ENCODE measurements at places on chromosomes 1 and 21.

GRCh38 chr1:7250176-7250575, 464.9 kb downstream of the CAMTA1 start:
- DNase-seq: no peak

DNA sequence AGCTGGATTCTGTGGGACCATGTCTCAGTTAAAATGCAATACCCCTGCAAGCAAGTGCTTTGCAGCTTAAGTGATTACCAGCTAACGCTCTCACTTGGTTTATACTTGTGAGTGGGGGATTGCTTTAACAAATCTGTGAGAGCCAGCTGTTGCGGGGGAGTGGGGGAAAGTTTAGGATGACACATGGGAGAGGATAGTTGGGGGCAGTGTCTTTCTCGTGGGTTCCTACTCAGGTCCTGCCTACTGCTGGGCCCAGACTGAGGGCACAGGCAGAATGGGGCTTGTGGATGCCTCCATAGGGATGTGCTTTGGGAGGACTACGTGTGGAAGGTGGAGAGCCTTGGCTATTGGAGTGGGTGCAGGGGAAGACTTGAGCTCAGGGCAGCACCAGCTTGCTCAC, 60.1 kb downstream of the ELK4 start:
- no peak for DNase-seq

DNA sequence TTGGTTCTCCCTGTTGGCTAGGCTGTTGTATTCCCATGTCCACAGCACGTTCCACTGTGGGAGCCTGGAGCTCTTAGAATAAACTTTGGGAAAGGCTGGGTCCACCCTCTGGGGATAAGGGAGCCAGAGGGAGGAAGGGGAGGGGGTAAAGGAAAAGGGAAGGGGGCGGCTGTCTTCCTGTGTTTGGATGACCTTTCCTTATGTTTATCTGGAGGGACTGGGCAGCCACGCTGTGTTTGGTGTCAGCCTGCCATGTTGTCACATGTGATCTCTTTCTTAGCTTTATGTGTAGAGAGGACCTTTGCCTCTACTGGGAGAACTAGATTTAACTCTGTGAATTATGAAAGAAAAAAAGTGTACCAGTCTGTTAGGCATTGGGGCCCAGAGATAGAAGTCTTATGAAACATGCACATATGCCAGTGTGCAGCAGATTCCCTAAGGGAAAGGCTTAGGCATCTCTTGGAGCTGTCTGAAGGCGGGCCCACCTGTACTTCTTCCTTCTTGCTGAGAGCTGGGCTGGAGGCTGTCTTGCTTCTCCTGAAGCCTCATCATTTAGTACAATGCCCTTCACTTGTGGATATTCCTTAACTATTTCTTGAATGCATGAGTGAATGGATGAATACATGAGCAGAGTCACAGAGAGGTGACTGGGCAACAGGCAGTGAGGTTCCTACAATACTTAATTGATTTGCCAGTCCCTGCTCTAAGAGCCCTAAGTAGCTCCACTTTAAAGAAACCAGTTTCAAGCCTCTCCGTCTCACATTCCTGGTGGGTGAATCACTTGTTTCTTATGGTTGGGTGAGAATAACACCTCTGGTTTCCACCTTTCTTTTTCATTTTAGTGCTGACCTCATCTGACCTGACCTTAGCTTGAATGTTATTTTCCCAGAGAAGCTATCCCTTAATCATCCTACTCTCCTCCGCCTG, 62.5 kb upstream of the ARHGAP29 start:
- peak; percentile 59 for DNase-seq

DNA sequence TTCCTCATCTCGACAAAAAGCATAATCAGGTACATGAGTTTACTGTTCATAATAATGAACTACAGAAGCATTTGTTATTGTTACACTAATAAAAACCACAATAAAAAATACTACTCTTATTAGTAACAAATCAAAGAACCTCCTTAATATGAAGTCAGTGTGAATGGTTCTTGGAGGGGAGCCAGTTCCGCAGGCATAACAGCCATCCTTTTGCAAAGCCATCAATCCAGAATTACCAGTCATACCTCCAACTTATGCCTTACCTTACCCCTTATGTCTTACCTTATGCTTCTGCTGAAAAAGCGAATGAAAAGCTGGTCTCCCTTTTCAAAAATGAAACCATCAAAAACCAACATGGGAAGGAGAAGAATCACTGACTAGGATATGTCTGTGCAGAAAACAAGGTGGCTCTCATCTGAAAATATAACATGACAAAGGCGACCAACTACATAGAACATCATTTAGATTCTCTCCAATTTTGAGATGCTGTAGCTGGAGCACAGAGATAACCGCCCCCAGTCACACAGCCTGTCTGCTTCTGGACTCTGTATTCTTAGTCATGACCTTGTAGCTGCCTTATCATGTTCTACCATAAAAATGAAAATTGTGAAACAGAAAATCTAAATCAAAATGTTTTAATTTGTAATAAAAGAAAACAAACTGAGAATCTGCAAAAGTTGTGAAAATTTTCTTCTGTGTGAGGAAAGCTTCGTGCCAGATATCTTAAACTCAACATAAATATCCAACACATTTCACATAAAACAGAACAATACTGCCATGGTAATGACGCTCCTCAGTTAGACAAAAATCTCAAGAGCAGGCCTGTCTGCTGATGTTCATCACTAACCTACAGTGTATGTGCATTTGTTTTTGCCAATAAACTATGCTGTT, 438.2 kb downstream of the SMYD3 start:
- DNase-seq: no peak

- DNase-seq: no peak
Observed at GRCh38 chr1:236334893-236335545, 53.3 kb upstream of the ERO1B start.

GRCh38 chr1:205766570-205766969, 8.7 kb downstream of the RAB29 start:
- DNase-seq: no peak

GRCh38 chr1:101463195-101463594, 226.4 kb downstream of the S1PR1 start:
- DNase-seq: peak; percentile 6

- peak; percentile 28 for DNase-seq
Observed at GRCh38 chr1:22710701-22711049, at the start of gene EPHB2. Gene EPHB2, plus strand, starts transcription at chr1:22710839. Its CDS starts 144 bp downstream, at chr1:22710983.

DNA sequence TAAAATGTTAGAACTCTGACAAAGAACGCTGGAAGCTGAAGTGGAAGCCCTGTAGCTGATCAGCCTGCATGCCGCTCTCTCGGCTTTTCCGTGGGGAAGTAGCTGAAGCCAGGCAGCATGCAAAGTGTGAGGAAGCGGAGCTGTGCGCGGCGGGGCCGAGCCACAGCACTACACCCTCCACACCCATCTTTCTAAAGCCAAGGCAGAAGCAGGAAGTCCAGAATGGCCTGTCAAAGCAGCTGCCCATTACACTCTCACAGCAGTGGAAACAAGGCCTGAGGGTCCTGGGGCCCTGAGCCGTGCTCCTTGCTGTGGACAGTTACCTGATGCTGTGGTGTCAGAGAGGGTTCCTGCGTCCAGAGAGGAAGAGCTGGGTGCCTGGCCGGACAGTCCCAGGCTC, 69.6 kb downstream of the UBR4 start:
- no peak for DNase-seq

GRCh38 chr1:43352351-43352705, 6.5 kb upstream of the CDC20 start:
- no peak for DNase-seq

- no peak for DNase-seq
Observed at GRCh38 chr1:5910666-5911065, 81.6 kb downstream of the NPHP4 start.

DNA sequence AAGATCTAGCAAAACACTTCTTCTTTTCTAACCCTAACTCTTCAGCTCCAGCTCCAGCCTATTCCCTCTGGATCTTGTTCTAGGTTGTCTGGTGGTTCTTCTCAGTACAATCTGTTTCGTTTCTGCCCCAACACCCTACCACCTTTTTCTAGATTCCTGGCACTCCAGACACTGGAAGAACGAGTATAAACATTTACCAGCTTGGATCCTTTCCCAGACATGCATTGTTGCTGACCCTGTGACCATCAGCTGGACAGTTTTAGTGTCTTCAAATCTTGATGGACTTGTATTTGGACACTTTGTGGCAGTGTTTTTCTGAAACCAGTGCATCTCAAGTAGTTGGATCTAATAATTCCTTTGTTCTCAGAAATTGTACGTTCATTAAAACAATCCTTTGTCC, 30.6 kb upstream of the CACNA1E start:
- DNase-seq: no peak

DNA sequence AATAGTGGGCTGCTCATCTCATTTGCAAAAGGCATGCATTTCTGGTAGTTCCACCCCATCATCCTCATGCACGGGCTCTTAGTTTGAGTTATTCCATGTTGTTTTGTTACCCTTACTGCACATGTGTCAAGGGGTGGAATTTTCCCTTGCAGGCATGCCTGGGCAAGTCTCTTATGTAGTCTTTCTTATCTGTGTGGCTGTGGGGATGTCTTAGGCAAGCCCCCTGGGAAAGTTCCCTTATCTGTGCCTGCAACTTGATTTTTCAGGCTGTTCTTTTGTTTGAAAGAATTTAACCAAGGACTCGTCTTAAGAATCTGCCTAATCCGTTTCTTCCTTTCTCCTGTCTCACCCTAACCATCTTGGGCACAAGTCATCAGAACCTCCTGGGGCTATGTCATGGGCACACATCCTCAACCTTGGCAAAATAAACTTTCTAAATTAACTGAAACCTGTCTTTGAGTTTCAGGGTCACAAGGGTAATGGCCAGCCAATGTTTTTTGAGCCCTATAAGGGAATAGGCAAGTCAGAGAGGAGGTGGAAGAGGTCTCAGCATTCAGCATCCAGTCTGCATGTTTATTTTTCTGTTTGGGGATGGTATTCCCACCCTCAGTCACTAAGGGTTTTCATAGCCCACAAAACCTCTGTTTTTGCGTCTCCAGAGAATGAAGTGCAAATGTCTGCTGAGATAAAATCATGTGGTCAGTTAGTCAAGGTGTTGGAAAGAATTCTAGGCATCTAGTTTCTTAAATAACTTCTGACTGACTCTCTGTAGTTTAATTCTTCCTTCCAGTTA, 579.7 kb downstream of the PLA2G4A start:
- DNase-seq: peak; percentile 25

GRCh38 chr21:15159382-15160020, 94.7 kb upstream of the NRIP1 start:
- no peak for DNase-seq

GRCh38 chr1:25615172-25615541, 1.4 kb upstream of the MAN1C1 start:
- DNase-seq: peak; percentile 25

- DNase-seq: no peak
Observed at GRCh38 chr1:172342584-172343239, 77.8 kb upstream of the C1orf105 start.

DNA sequence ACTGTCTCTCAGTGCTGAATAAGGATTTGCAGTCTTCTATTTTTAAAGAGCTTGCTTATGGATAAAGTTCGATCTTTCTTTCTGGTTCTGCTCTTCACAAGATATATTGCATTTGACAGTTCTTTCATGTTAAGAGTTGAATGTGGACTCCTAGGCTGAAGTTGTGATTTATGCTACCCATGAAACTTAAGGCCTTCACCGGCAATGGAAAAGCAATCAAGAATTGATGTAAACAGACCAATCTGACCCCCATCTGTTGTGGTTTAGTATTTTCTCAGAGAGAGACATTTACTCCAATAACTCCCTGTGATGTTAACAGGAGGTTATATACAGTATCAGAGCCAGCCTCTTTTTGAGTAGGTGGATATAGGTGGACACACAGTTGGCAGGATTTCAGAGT, 165.8 kb downstream of the PAPPA2 start:
- DNase-seq: no peak

DNA sequence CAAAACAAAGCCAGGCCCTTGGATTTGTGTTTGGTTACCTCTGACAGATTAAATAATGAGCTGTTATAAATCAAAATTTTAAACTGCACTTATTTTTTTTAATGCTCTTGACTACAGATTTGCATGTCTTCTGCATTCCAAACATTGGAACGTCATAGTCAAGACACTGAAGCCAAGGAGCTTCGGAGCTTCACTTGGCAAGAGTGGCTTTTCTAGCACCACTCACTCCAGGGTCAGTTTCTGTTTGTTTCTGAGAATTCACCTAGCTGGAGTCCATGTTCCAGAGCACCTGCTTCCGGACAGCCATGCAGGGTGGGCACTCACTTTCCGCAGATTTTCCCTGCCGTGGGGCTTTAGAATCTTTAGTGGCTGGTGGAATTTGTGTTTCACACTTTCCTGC, 202.9 kb downstream of the ZP4 start:
- DNase-seq: no peak

GRCh38 chr21:22438428-22439086, 1440.3 kb downstream of the NCAM2 start:
- no peak for DNase-seq

GRCh38 chr1:58062635-58063034, 483.9 kb downstream of the OMA1 start:
- peak; percentile 25 for DNase-seq

GRCh38 chr21:28325618-28326017, 667.1 kb downstream of the LTN1 start:
- DNase-seq: no peak

GRCh38 chr1:150493175-150493574, 6.0 kb downstream of the TARS2 start:
- no peak for DNase-seq

DNA sequence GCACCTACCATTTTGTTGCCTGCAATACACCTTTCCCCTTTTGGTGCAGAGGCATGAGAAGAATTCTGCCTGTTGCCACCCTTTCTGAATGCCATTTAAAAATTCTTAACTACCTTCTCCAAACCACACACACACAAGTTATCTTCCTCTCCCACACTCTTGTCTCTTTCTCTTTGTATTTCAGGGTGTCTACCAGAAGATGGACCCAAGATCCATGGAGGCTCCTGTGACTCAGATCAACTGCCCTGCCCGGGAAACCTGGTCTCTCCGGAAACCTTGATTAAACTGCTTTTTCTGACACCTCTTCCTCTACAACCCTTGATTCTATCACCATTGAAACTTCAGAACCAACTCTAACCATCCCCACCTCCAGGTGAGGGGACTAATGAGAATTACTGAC, 2.4 kb upstream of the TARS2 start:
- DNase-seq: peak; percentile 42

GRCh38 chr1:9340172-9340854, 47.6 kb downstream of the SPSB1 start:
- peak; percentile 22 for DNase-seq

GRCh38 chr1:240058049-240058448, 33.6 kb upstream of the FMN2 start:
- DNase-seq: no peak

GRCh38 chr1:97630948-97631347, 289.9 kb downstream of the DPYD start:
- DNase-seq: no peak

- DNase-seq: no peak
Observed at GRCh38 chr1:234478152-234478480, 863 bp downstream of the TARBP1 start.

DNA sequence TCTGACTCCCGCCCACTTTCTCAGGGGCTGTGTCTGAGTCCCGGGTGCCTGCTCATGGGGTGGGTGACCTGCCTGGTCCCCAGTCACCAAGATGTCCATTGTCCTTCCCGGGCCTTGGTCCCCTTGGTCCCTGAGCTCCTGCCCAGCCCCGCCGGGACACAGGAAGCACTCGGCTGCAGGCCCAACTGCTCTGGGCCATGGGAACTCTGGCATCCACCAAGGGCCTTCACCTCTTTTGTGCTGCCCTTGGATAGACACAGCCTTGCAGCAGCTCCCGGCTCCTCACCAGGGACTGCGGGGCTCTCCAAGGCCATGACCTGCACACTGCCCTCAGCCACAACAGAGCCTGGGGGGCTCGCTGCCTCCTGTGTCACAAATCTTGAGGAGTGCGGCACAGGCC, 22.1 kb upstream of the MX1 start:
- no peak for DNase-seq
